ENCODE measurements at places on chromosomes 7 and 10.

DNA sequence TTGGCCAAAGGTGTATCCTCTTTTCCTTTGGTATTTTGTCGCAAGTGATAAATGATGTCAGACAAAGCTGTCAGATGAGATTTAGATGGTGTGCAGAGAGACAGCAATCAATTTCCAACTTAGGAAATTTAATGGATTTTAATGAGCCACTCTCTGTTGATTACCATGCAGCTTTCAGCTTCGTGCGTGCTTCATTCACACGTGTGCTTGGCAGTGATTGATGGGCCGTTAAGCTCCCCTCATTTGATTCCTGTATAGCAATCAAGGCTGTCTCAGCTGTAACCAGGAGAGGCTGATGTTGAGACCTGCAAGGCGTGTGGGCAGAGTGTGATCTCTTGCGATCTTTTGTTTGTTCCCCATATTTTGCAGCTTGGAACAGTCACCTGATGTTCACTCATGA is 439.6 kb downstream of the CALN1 start:
- DNase-seq = no peak

DNA sequence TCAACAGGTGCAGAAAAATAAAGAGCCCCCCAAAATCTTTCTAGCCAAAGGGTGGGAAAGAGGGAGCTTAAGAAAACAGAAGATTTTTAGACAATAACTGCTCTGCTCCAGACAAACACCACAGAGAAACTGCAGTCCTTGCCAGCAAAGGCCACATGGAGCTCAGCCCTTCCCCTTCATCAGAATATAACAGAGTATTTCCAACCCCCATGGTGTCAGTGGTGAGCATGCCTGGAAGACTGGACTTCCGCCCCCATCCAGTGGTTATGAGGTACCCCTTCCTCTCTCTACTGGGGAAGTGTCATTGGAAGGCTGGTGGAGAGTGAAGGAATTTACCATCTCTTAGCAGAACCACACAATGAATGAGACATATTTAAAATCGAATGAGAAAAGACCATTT is 1007.3 kb upstream of the CELF2 start:
- no peak for DNase-seq

- DNase-seq = no peak
These were observed 188.4 kb upstream of the CACNA2D1 start for GRCh38 chr7:82631998-82632397.

- DNase-seq = no peak
These were observed 74.2 kb downstream of the NXPH1 start for GRCh38 chr7:8507566-8507965.

DNA sequence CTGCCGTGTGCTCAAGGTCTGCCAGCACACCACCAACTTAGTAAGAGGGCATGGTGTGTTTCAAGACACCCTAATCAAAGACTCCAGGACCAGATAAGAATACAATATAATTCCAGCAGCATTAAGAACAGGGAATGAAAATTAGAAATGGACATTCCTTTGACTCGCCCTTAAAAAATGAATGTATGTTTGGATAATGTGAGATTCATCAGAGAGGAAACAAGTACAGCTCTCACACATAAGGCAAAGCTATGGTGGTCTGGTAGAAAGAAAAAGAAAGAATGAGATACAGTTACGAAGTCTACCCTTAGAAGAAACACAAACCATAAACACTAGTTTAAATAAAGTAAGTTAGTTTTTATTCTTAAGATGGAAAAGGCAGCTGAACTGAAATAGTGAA is 174.8 kb upstream of the ANK3 start:
- no peak for DNase-seq

DNA sequence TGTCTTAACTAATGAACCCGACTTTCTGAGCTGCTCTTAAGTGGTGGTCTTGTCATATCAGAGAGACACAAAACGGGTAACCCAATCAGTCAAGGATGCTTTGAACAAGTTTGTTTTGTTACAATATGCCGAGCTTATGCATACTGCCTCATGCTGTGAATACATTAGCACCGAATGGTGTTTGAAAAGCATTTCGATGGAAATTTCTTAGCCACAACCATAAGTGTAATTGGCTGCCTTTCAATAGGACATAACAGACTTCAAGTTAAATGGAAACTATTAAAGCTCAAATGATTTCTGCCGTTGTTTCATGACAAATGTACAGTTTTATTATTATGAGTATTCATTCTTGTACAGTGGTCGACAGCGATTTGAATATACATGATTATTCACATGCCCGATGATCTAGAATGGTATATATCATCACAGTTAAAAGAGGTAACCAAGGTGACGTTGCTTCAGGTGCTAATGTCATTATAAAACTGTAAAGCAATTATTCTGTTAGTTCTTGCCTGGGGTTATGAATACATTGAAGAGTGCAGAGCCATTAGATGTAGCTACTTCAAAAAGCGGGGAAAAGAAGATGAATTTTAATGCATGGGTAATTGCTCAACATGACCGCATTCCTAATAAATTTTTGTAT is 118.8 kb downstream of the EBF3 start:
- DNase-seq = no peak

DNA sequence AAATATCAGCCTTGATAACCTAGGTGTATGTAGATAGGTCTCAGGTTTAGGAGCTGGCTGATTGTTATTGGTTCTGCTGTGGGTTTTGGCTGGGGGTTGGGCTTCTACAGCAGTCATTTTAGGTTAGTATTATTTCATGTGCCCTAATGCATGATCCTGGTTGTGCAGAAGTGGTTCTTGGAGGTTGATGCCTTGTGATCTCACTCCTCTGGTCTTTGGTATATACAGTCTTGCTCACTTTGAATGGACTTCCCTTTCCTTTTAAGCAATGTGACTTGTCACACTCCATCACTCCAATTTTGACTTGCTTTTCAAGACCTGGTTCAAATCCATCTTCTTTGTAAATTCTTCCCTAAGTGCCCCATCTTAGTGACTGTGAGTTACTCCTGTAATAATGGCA is 188.9 kb downstream of the LRMDA start:
- no peak for DNase-seq

GRCh38 chr10:74332398-74332797 is 181.4 kb downstream of the ADK start:
- no peak for DNase-seq

GRCh38 chr10:103653581-103654037 is 160.1 kb downstream of the NEURL1 start:
- no peak for DNase-seq

DNA sequence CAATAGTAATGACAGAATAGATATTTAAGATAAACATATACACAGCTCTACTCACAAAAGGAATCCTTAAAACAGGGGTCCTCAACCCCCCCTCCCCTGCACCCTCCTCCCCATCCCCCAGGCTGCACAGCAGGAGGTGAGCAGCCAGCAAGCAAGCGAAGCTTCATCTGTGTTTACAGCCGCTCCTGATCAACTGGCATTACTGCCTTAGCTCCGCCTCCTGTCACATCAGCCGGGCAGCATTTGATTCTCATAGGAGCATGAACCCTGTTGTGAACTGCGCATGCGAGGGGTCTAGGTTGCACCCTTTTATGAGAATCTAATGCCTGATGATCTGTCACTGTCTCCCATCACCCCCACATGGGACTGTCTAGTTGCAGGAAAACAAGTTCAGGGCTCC is 65.5 kb downstream of the SMURF1 start:
- no peak for DNase-seq

DNA sequence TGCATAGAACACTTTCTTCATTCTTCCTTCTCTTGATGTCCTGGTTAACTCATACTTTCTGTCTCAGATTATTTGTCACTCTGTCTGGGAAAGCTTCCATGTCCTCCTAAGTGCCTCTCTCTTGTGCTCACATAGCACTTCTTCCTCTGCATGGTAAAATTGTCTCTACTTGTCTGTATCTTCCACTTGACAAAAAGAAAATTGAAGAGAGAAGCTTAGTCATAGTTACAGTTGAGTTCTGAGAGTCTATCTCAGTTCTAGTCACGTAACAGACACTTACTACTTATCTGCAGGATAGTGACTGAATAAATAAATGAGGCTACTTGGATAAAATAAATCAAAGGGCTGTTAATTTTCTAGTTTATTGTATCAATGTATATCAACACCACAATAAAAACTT is 458.1 kb downstream of the HTR7 start:
- DNase-seq = no peak

DNA sequence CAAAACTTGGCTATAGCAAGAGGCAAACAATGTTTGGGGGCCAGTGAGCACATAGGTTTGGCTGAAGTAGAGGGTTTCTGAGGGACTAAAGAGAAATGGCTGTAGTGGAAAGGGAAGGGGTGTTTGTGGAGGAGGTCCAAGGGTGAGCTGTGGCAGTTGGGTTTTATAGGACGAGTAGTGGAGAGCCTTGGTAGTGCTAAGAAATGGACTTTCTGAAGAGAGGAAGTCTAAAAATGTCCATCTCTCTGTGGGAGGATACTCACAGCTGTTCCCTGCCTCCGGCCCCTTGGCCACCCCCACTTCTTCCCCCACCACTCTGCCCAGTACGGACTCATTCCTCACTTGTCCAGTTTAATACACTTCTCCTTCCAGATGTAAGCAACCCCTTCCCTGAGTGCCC is 64.3 kb downstream of the ZNF22 start:
- DNase-seq = no peak

DNA sequence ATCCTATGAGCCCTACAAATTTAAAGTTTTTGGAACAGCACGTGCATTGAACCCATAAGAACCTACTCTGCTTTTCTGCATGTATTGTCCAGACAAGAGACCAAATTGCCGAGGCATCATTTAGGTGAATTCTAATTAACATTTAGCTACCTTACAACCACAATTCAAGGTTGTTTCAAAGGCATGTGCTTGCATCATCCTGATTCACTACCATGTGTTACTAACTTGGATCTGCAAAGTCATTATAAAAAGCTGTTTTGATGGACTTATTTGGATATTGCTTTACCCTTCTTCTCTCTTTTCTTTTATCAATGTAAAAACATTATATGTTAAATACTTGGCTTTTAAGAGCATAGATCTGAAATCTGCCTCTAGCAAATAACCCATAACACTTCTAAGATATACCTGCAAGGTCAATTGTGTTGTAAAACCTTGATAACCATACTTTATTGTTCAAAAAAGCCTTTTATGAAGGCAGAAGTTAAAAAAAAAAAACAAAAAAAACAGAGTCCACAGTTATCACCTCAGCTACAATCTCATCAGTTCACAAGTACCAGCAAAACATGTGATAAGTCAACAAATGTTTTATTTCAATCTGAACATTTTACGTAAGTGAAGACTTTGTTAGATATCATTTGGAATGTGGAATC is 51.9 kb downstream of the CFTR start:
- DNase-seq = no peak

DNA sequence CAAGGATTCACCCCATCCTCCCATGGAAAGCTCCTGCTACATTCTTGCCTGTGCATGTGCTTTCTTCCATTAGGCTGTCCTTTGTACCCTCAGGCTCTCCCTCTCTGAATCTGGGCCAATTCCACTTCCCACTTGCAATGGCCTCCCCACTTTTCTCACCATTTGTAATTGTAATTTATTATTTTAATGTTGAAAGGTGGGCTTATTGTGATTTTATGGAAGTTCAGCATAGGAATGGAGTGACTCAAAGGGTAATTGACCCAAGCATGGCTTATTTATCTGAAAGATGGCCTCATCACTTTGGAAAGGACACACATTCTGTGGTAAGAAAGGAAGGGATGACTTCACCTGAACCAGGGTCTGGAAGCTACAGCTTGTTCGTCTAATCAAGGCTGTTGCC is 46.9 kb upstream of the ORC5 start:
- no peak for DNase-seq

DNA sequence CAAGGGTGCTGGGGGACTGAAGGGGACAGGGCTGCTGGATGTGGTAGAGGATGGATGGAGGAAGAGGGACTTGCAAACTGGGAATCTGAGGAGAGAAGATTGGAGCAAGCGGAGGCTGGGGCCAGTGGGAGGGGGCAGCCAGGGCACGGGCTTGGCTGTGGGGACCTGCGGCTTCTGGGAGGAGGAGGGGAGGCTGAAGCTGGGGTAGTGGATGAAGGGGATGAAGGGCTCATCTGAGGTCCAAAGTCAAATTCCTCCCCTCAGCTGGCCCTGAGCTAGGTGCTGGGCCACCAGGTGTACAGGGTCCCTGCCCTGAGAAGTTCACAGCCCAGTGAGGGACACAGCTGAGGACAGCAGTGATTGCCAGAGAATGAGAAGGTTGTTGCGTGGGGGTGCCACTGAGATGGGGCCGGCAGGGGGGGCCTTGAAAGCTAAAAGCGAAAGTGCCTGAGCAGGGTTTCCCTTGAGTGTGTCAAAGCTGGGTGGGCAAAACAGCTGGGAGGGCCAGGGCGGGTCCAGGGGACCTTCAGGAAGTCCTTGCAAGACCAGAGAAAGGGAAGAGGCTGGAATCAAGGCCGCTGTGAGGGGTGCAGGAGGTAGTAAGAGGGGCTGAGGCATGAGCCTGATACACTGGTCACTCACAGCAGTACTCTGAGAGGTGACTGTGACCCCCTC is 75.2 kb downstream of the MYL10 start:
- no peak for DNase-seq

GRCh38 chr10:110571093-110571743 is 3.7 kb downstream of the SMC3 start:
- no peak for DNase-seq

- DNase-seq = no peak
These were observed 3.2 kb downstream of the MAFK start for GRCh38 chr7:1533547-1534329.

DNA sequence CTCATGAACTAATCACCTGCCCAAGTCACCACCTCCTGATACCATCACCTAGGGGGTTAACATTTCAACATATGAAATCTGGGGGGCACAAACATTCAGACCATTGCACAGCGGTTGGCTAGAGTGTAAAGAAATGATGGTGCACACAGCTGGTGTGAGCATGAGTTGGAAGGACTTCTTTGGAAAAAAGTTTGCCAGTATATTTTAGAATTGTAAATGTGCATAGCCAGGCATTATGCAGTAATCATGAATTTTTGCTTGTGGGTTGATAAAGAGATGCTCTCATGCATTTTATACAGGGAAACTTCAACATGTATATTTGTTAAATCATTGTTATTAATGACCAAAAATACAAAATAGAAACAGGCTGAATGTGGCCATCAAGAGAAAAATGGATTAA is 100.0 kb downstream of the VWC2 start:
- no peak for DNase-seq

DNA sequence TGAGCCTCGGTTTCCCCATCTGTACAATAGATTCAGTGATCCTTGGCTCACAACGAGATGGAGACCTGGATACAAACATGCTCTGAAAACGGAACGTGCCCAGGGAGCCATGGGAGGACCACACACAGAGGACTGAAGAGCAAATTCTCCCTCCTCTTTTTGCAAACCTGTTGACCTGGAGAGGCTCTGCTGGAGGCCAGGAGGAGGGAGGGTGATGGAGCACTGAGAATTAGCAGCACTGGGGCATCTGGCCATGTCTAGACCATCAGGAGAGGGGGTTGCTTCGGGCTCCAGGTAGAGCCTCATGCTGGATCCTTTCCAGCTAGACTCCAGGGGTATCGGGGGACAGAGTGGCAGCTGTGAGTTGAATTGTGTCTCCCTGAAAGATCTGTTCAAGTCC is 97.4 kb upstream of the GPR26 start:
- DNase-seq = no peak

- DNase-seq = no peak
These were observed 676 bp downstream of the TCAF1 start for GRCh38 chr7:143901332-143901667.

GRCh38 chr10:112201334-112201733 is 17.8 kb upstream of the GPAM start:
- DNase-seq = no peak

DNA sequence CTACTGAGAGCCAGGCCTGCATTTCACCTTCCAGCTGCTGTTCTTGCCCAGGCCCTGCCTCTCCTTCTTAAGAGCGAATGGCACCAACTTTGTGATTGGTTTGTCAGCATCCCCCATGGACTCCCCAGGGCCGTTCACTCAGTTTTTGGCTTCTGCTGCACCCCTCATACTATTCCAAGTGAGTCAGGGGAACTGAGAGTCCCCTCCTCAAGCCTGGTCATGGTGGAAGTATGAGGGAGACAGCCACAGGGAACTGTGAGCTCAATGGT is 62.4 kb upstream of the ANTXRL start:
- no peak for DNase-seq
